ENCODE measurements at places on chromosomes 3 and 15.

DNA sequence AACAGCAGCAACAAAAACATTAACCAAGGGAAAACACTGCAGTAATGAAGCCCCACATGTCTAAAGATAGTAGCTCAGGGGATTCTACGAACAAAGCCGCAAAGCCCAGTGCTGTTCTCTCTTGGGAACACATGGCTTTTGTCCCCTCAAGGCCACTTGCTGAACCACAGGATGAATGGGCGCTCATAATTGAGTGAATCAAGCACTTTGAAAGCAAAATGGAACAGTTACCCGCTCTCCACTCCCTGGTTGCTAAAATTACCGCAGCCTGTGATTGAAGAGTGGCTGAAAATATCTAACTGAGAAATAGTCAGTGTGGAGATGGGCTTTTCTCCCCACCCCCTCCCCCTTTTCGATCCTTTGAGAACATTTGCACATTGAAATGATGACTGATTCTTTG, 39.6 kb downstream of the RASGRF1 start:
- DNase-seq = no peak

- no peak for DNase-seq
Observed at GRCh38 chr3:49497606-49498005, 27.5 kb downstream of the DAG1 start.

DNA sequence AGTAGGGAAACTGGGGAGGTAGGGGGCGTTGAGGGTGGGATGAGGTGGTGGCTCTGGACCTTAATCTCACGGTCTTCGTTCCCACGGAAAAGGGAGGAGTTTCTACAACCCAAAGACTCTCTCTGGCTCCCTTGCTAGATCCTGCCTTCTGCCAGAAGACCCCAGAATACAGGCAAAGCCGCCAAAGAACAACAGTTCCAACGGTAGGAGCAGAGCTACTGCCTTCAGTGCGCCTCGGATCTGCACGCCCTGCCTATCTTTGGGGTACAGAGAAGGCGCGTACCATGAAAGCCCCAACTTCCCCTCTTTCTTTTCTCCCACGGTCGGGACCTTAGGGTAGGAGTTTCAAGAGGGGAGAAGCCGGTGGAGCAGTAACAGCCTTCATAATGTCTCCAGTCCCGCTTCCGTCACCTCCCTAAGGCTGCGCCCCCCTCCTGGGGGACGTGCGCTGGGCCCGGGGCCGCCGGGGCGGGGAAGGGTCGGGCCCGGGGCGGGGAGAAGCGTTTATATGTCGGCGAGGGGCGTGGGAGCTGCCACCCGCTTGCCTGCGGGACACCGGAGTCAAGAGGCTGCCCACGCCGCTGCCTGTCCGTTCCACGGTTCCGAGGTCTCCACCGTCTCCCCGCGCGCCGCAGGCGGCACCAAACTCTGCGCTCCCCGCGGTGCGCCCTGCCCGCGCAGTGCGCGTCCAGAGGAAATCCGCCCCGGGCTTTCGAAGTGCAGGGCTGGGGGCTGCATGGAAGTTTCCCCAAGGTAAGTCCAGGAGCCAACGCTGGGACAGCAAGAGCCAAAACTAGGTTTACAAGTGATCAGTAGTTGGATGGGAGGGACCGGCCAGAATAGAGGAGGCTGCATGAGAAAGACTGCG, at the start of gene COL6A6:
Gene COL6A6 (plus strand): TSS at position 533 of the 868 bp plus-strand sequence. CDS start 43,188 bp downstream, outside the sequence.
- no peak for DNase-seq

DNA sequence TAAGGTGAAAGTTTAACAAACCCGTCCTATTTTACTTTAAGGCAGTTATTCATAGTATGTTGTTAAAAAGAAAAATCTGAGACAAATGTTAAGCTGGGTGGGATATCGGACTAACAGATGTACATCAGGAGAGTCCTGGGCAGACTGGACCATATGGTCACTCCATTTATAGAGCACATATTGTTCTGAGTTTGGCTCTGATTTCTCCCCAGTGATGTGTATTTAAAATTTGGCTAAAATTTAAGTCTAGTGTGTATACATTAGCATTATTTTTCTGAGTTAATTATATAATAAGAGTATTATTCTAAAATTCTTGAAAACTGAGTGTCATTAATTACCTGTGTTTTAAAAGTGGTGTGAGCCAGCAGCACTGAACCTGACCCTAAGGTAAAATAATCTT, 6.1 kb downstream of the GMPS start:
- no peak for DNase-seq

DNA sequence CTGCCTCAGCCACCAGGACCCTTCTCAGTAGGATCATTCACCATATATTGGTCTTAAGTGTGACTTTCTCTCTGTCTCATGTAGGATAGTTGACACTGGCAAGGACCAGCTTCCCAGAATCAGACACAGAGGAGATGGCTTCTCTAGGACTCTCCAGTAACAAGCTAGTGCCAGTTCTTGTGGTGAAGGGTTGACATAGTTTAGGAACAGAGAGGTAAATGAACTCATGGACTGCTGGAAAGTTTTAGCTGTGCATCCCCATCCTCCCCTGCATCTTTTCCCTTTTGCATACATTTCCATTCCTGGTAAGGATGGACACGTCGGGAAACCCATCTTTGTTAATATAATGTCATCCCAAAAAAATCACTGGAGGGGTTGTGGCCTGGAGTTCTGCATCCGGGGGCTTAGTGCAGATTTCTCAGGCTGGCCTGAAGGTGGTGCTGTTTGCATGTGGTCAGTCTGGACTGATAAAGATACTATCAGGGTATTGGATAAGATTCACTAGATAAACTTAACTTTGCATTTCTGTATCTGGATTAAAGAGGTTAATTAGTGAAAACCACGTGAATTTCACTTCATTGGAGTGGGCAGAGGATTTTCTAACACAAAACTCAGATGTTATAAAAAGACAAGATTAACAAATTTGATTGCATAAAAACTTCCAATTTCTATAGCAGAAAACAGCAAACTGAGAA, 110.8 kb downstream of the TBC1D2B start:
- DNase-seq = peak; percentile 40

DNA sequence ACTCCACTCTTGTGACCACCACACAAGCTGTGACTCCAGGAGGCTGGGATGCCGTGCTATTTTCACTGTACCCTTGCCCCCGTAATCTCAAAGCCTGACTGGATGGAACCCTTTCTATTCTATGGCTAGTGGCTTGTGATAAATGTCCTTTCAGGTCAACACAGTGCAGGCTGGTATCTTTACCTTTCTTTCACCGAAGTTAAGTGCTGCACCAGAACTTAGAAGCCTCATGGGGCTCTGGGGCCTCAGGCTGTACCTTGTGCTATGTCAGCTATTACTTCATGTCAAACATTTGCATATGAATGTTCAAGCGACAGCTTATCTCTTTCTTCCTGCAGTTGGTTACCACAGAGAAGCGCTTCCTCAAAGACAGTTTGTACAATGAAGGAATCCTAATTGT, 66.8 kb downstream of the RPL39L start:
- no peak for DNase-seq

DNA sequence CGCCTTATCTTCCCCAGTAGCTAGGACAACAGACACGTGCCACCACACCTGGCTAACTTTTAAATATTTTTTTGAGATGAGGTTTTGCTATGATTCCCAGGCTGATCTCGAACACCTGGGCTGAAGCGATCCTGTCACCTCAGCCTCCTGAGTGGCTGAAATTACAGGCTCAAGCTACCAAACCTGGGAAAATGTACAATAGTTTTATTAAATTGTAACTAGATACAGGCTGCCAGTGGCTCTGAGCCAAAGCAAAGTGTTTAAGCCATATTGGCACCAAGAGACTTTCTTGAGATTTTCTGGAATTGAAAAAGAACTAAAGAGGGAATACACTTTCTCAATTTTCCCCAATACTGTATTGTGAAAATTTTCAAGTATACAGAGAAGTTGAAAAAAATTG, 204.3 kb downstream of the SUCLG2 start:
- DNase-seq = no peak

Data from CD14-positive monocyte (primary cell).